ENCODE measurements at places on chromosomes 13 and 19.

- no peak for DNase-seq
Measured at GRCh38 chr13:75763512-75763911, 127.4 kb downstream of the LMO7 start.

DNA sequence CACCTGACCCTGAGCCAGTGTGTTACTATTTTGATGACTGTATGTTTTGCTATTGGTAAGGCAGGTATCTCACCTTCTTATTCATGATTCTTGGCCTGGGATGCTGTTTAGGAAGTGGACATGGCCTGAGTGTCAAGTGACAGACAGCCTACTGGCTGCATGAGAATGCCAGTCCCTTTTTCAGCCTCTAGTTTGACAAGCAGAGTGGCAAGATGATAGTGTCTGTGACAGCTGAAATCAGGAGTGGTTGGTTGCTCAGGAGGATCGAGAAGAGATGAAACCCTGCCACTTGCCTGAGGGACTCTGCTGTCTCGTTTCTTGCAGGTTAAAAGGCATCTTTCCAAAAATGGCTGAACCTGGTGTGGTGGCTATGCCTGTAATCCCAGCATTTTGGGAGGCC lies 7.1 kb upstream of the ELOF1 start:
- DNase-seq = no peak

DNA sequence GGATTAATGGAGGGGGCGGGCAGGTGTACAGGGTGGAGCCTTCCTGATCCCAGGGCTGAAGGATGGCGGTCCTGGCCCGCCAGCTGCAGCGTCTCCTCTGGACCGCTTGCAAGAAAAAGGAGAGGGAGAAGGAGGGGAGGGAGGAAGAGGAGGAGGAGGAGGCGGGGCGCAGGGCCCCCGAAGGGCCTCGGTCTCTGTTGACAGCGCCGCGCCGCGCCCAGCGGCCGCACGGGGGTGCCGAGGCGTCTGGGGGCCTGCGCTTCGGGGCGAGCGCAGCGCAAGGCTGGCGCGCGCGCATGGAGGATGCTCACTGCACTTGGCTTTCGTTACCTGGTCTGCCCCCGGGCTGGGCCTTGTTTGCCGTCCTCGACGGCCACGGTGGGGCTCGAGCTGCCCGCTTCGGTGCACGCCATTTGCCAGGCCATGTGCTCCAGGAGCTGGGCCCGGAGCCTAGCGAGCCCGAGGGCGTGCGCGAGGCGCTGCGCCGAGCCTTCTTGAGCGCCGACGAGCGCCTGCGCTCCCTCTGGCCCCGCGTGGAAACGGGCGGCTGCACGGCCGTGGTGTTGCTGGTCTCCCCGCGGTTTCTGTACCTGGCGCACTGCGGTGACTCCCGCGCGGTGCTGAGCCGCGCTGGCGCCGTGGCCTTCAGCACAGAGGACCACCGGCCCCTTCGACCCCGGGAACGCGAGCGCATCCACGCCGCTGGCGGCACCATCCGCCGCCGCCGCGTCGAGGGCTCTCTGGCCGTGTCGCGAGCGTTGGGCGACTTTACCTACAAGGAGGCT lies at the start of gene PPM1N:
Gene PPM1N (plus strand): TSS at position 33 of the 785 bp plus-strand sequence. CDS start 30 bp downstream, at position 63.
- DNase-seq = peak; percentile 62

DNA sequence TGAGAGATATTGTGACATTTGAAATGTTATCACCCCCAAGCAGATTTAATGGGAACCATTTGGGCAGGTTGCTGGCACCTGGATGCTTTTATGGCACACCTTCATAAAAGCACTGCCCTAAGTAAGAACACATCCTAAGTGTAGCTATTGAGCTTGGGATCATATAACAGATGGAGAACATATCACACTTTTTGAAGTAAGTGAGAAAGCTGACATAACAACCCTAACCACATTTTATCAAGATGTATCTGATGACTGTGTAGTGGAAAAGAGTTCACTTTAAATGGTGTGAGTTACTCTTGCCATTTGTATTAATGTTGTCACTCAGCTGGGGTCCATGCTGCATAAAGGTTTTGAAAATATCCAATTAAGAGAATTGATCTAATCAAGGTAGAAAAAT lies 287.9 kb downstream of the DCLK1 start:
- no peak for DNase-seq

- DNase-seq = peak; percentile 41
Measured at GRCh38 chr19:3274942-3275582, 50.6 kb downstream of the CELF5 start.

- no peak for DNase-seq
Measured at GRCh38 chr13:45003417-45003816, 14.1 kb downstream of the GPALPP1 start.

DNA sequence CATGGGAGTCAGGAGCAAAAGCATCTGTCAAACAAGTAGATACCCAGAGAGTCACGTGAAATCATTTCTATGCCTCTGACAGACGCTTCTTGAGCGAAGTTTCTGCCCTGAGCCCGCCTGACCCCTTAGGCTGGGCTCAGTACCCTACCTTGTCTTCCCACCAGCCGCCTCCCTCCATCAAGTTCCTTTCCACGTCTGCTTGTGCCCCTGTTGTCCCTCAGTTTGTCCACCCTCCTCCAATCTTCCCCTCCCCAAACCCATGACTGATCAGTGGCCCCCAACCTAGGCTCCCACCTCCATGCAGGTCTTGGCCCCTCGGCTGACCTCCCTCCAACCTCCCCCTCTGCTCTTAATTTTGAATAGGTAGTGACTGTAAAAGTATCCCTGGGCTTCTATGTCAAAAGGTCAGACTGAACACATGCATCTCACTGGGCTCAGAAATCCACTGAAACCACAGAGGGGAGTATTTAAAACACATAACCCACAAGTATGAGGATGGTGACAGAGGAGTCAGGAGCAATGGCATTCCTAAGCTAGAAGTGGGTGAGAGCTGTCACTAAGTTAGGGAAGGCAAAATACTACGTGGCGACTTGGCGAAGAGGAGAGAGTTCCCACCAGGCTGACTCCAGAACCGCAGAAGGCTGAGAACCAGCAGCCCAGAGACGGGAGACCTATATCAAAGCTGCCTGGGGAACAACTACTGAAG lies 1.7 kb upstream of the ZNF446 start:
- no peak for DNase-seq

GRCh38 chr19:7772752-7773291 lies 9.8 kb downstream of the CLEC4M start:
- DNase-seq = peak; percentile 81

GRCh38 chr13:37535501-37535900 lies 63.1 kb downstream of the POSTN start:
- DNase-seq = no peak

DNA sequence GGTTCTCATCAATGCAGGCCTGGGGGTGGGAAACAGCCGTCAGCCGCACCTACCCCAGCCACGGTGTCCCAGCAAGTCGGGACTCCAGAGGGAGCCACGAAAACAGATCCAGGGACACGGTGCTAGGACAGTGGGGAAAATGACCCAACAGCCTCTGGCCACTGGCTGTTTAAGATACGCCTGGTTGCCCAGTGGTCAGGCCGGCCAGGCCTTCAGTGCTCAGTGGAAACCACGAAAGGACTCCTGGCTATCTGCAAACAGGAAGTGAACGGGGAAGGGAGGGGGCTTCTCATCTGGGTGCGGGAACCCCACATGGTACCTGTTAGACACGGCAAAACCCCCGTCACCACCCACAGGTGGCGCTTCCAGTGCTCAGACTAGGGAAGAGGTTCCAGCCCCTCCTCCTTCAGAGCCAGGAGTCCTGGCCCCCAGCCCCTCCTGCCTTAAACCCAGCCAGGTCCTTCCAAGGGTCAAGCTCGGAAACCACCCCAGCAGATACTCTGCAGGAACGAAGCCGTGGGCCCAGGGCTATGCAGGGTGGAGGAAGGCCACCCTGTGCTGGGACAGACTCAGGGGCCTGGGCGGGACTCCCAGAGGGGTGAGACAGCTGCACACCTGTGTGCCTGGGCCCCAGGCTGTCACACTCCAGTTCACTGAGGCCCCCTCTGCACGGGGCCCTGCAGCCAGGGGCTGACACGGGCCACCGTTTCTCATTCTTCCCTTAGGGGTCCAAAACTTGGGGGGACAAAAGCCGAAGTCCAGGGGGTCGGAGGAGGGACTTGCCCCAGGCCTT lies 4.5 kb downstream of the PPP1R12C start:
- no peak for DNase-seq

- no peak for DNase-seq
Measured at GRCh38 chr13:23723471-23723870, 153.3 kb downstream of the TNFRSF19 start.

- no peak for DNase-seq
Measured at GRCh38 chr13:92365904-92366303, 860.7 kb upstream of the GPC6 start.

DNA sequence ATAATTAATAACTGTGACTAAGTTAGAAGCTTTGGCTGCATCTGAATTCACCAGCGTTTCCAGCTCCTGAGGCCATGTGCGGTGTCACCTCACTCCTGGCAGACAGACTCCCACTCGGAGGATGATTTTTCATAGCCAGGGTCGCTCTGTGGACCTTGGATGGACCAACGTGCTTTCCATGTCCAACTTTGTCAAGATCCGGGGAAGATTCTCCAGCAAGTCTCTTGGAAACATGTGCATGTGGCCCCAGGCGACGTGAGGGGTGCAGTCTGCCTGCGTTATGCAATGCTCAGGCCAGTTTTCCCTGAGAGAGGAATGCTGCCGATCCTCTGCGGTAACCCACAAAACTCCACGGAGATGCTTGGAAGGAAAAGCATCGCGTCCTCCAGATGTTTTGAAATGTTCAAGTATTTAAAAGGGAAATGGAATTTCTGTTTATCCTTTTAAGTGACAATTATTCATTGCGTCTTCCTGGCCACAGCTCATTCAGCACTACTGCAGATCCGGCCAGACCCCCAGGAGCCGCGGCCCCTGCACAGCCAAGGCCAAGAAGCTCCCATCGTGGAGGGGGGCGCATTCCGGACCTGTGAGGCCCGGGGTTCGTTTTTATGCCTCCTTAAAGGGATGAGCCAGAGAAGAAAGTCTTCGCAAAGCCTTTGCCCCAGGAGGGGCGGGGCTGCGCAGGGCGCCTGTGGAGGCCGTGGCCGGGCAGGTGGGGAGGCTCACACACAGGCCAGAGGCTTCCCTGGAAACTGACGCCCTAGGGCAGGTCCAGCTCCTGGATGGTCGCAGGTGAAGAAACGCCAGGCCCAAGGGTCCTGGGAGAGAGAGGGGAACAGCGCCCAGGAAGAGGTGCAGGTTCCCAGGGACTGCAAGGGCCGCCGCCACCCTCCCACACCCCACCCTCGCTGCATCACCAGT lies 46.0 kb downstream of the C13orf46 start:
- no peak for DNase-seq

DNA sequence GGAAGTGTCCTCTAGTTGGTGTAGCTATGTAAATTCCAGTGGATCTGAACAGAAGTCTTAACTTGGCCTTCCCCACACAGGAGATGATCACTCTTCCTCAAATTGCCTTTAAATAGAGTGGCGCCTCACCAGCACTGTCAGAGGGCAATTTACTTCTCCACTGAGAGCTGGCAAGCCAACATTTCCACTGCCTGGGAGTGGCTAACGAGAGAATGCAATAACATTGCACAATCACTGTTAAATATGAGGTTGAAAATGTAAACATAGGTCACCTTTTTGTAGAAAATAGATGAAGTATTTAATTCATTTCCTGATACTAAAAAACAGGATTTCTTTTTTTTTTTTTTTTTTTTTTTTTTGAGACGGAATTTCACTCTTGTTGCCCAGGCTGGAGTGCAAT lies 55.4 kb upstream of the UBL3 start:
- DNase-seq = no peak
